NCI-H1694 (cell line): ENCODE measurements at places on chromosomes 7 and 10.

- DNase-seq: no peak
Measured at GRCh38 chr7:19413443-19413965, 268.3 kb upstream of the FERD3L start.

GRCh38 chr10:55232553-55232952 lies 431.5 kb upstream of the PCDH15 start:
- DNase-seq: no peak

GRCh38 chr7:74351836-74352235 lies 62.6 kb downstream of the CLIP2 start:
- DNase-seq: no peak

GRCh38 chr10:117554241-117554814 lies 11.8 kb downstream of the EMX2 start:
- no peak for DNase-seq

DNA sequence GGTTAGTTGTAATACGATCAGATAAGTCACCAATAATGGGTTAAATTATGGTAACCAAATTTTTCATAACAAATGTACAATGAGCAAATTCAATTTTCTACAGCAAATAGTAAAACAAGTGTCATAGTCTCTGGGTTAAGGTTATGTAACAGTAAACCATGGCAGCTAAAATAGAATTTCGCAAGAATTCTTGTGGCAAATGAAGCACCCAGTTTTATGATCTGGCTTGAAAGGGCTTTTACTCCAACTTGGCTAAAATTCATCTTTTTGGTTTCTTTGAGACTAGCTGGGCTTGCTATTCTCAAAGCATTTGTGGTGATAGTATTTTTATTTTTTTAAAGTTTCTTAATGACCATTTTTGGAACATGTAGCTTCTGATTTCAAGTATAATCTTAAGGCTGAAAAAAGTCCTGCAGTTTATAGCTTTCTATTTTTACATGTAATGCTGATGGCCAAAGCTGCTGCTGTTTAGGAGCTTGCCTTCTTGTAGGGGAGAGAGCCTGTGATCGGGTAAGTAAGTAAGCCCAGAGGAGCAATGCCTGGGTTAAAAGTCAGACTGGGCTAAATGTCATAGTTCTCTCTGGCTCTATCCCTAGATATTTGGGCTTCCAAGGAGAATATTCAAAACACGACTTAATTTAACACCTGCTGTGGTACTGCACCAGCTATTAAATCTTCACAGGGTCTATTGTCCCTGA lies 55.5 kb upstream of the SYPL1 start:
- no peak for DNase-seq

DNA sequence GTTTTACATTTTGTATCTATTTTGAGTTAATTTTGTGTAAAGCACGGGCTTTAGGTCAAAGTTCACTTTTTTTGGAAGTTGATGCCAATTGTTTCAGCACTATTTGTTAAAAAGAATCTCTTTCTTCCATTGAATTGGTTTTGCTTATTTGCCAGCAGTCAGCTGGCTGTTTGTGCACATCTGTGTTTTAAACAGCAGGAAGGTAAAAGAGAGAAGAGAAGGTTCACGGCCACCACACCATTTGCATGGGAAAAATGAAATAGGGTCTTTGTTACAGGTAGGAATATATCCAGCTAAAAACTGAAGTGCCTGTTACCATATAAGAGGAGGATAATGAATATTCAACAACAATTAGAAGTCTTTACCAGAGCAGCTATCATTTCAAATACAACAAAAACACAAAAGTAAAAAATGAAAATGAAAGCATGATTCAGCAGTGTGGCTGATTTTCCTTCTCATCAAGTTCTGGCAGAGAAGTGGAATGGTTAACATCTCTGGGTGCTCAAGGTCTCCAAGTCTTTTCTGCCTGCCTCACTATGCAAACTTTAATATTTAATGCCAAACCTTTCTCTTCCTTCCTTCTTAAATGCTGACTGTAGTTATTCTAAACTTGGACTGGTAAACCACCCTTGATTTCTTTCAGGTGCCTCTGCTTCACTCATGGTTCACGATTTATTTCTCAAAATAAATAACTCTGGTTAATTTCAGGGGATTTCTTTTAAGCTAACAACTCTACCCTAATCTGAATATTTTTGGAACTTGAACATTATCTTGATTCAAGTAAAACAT lies 841.5 kb downstream of the GRM8 start:
- DNase-seq: no peak

- no peak for DNase-seq
Measured at GRCh38 chr7:120997882-120998474, 9.5 kb downstream of the CPED1 start.

- no peak for DNase-seq
Measured at GRCh38 chr7:100132126-100132525, 5.4 kb downstream of the MBLAC1 start.

GRCh38 chr7:137978464-137979237 lies 23.2 kb downstream of the CREB3L2 start:
- no peak for DNase-seq

DNA sequence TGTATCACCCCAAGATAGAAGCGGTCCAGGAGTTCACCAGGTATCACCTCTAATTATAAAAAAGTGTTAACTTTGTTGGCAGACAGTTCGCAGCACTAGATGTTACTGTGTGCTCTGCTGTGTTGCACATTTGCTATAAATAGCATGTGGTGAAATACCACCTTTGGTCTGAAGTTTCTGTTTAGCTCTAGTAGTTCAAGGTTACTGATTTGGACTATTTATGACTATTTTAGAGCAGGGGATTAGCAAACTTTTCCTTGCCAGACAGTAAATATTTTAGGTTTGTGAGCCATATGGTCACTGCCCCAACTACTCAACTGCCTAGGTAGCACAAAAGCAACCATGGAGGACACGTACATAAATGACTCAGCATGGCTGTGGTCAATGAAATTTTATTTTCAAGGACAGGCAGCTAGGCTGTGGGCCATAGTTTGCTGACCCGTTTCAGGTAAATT lies 16.5 kb downstream of the DENND10 start:
- DNase-seq: no peak

DNA sequence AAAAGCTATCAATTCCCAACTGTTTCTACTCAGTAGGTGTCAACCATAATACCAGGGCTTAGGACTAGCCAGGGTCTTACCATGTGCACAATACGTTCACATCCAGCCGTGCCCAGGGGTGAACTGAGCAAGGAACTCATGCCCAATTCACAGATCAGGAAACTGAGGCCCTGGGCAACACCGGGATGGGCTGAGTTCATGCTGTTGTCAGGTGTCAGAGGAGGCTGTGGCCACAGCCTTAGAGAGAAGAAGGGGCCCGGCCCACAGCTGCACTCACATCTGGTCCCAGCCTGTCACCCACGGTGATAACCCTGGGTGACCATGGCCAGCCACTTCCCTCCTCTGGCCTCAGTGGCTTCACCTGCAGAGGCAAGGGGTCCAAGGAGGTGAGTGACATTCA lies 92.0 kb downstream of the FAM53B start:
- no peak for DNase-seq

- DNase-seq: no peak
Measured at GRCh38 chr10:33032654-33033151, 74.7 kb upstream of the ITGB1 start.

GRCh38 chr10:34674176-34674575 lies 140.9 kb downstream of the PARD3 start:
- DNase-seq: no peak

DNA sequence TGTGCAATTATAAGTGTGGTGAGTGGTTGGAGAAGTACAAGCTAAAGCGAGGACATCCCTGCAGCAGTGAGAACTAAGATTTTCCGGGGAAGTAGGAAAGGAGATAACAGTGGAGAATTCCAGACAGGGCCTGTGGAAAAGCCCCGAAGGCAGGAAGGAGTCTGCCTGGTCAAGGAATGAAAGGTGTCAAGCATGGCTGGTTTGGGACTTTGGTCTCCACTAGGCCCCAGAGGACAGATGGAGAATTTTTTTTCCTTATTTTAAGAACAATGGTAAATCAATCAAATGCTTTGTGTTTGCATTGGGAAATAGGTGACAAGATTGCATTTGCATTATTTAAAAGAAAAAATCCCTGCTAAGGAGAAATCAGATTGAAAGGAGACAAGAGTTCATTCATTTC lies 3.2 kb upstream of the CEP55 start:
- DNase-seq: no peak

- DNase-seq: no peak
Measured at GRCh38 chr10:73867126-73867807, 7.1 kb downstream of the CAMK2G start.

- no peak for DNase-seq
Measured at GRCh38 chr10:97548828-97549455, 23.6 kb upstream of the ANKRD2 start.

GRCh38 chr10:113273181-113274163 lies 279.4 kb upstream of the HABP2 start:
- DNase-seq: no peak

DNA sequence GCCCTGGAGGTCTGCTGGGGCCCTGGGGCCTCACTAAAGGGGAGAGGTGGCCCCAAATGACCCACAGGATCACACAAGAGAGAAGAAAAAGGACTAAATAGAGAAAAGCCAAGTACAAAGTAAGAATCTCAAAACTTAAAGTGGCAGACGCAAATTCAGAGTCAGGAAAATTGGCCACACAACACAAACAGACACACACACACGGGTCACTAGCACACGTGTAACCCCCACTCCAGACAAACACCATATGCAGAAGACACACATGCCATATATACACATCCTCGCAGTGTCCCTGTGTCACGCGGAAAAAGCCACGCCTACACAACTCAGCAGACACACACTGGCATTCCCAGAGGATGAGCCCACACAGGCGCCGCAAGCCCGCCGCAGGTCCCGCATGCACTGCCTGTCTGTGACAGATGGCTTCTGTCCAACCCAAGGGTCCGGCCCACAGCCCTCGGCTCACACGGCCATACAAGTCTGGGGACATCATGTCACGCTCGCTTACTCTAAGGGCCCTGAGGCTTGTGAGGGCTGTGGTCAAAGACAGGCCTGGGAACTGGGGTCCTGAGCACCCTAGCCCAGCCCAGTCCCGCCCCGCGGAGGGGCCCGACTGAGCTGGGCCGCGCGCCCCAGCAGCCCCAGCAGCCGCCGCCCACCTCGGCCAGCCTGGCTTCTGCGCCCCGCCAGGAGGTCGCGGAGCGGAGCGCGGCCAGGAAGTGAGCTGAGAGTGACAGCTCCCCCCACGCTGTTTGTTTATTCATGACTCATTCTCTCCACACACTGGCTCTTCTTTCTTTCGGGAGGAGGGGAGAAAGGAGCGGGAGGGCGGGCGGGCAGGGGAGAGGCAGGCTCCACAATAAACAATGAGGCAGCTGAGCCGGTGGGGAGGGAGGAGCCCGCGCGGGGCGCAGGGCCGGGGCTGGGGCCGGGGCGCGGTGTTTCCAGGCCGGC lies 95.5 kb upstream of the ZMIZ1 start:
- DNase-seq: peak; percentile 82

GRCh38 chr10:71295641-71296040 lies 23.4 kb upstream of the SLC29A3 start:
- no peak for DNase-seq

- no peak for DNase-seq
Measured at GRCh38 chr10:49191349-49191748, 3.2 kb upstream of the TMEM273 start.

DNA sequence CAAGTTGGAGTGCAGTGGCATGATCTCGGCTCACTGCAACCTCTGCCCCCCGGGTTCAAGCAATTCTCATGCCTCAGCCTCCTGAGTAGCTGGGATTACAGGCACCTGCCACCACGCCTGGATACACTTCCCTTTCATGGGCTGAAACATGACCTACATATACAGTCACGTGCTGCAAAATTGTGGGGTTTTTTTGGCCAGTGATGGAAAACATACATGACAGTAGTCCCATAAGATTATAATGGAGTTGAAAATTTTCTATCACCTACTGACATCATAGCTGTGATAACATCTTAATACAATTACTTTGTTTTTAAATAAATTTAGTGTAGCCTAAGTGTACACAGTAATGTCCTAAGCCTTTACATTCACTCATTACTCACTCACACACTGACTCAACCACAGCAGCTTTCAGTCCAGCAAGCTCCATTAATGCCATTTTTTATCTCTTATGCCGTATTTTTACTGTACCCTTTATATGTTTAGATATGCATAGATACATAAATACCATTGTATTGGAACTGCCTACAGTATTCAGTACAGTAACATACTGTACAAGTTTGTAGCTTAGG lies 79.9 kb upstream of the TMEM196 start:
- no peak for DNase-seq

GRCh38 chr7:79622781-79623180 lies 169.3 kb upstream of the MAGI2 start:
- no peak for DNase-seq

DNA sequence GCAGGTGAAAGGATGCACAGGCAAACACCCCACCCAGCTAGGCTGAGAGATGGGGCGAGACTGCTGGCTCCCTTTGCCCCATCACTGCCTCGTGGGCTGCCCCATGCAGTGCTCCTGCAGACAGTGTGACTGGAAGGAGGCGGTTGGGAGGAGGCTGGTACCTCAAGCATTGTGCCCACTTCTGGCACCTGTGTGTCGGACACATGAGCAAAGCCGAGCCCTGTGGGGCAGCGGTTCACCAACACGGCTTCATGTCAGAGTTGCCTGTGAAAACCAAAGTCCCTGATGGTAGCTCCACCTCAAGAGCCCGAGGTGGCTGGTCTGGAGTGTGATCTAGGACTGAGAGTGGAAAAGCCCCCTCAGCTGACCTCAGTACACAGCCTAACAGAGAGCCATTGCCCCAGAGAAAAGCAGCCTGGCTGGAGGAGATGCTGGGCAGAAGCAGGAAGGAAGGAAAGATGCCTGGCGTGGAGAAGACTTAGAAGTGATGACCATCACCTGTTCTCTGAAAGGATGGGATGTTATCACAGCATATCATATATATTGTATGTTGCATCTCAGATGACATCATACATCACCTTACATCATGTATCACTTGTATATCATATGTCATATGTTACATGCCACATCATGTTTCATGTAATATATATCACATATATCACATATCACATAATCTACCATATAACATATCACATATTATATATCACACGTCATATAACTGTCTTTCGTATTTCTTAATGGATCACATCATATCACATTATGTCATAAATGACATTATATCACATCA lies 75.6 kb downstream of the ADCY1 start:
- no peak for DNase-seq

GRCh38 chr10:131475043-131475442 lies 163.5 kb upstream of the TCERG1L start:
- DNase-seq: no peak

DNA sequence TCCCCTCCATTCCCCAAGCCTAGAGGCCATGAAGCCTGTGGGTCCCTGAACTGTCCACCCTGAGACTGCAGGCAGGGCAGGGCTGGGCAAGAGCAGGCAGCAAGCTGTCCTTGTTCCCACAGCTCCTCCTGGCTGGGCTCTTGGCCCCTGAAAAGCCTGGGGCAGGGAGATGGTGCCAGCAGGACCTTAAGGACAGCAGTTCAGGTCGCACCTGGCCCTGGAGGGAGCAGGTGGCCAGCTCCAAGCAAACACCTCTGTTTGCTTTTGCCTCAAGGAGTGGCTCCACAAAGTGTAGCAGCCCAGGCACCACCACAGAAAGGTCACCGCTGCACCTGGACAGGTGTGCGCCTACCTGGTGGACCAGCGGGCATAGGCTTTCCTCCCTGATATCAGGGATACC lies 5.2 kb downstream of the RET start:
- no peak for DNase-seq
